ENCODE measurements at places on chromosomes 5 and 9. TPM values are rescaled to one million over a fixed set of nuclear protein-coding genes. Genes with fewer than 3 reads are reported as not detected.

GRCh38 chr5:109191153-109191558 is 218.6 kb downstream of the PJA2 start:
- DNase-seq, result no peak

GRCh38 chr9:129254566-129255287 is 76.7 kb upstream of the IER5L start:
- no peak for DNase-seq

DNA sequence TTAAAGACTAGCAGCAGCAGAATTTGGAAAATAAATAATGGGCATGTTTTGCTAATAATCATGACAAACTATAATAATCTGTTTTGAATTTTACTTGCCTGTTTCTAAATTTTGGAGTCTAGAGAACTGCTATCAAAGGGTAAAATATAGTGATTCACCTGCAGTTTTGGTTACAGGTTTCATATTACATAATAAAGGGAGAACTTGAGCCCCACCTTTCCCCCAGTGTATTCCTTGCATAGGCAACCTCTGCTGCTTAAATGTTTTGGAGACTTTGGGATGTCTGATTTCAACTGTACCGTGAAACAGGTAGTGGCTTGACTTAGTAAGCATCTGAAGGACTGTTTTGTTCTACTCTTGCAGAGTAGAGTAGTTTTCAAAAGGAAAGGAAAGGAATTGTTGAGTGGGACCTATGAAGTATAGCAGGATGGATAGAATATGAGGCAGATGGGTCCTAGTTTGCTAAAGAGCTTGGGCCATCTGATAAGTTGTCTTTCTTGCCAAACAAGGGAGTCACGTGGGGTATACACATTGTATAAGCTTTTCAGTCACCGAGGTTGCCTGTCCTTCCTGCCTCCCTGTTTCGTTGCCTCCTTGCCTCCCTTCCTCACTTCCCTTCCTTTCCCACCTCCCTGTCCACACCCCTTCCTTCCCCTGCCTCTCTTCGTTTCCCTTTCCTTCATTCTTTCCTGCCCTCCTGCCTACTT is 19.1 kb downstream of the CREBRF start:
- DNase-seq, result no peak

GRCh38 chr9:35682520-35683315 is 7.0 kb downstream of the TPM2 start:
- DNase-seq, result no peak

- DNase-seq, result no peak
Measured at GRCh38 chr5:34895641-34896419, 19.5 kb downstream of the RAD1 start.

PPP3R2 gene
- not detected for total RNA-seq

EIF4EBP3 gene
- total RNA-seq, result not detected

SPATA31E1 gene
- not detected for total RNA-seq

DNA sequence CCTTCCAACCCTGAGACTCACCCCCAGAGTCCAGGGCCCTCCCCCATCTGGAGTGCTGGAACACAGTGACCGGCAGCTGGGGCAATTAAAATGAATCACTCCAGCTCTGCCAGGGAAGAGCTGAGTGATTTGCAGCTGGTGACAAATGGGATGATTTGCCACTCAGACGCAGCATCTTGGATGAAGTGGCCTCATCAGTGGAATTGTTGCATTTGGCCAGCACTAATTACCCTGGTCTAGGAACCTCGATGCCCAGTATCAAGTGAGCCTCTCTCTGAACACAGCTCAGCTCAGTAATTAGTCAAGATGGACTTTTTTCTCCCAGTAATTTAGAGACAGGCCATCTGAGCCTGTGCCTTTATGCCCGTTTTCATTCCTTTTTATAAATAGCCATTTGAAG is 259.5 kb downstream of the GRIA1 start:
- no peak for DNase-seq

TTC16 gene
- 0.48 TPM for total RNA-seq

BRINP1 gene
- not detected for total RNA-seq

GBA2 gene
- 26.9 TPM for total RNA-seq

- DNase-seq, result no peak
Measured at GRCh38 chr9:2125906-2126305, 110.8 kb downstream of the SMARCA2 start.

- DNase-seq, result no peak
Measured at GRCh38 chr9:87283585-87283984, 214.1 kb upstream of the DAPK1 start.

POLR1E gene
- 13.2 TPM for total RNA-seq

DNA sequence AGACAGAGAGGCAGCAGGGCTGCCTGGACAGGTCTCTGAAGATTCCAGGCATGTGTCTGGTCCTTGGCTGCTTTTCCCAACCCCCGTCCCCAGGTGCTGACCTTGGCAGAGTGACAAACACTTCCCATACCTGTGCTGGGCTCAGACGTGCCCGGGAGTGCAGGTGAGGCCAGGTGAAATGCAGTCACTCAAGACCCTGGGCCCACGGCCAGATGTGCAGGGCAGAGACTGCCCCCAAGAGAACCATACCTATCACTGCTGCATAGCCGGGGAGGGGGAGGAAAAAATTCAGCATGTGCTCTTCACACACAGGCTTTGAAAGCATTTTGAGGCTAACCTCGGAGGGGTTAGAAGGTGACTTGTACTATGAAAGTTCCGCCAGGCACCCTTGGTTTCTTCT is 22.6 kb downstream of the CCNJL start:
- DNase-seq, result no peak

- no peak for DNase-seq
Measured at GRCh38 chr9:33791117-33791516, 4.2 kb upstream of the PRSS3 start.

DNA sequence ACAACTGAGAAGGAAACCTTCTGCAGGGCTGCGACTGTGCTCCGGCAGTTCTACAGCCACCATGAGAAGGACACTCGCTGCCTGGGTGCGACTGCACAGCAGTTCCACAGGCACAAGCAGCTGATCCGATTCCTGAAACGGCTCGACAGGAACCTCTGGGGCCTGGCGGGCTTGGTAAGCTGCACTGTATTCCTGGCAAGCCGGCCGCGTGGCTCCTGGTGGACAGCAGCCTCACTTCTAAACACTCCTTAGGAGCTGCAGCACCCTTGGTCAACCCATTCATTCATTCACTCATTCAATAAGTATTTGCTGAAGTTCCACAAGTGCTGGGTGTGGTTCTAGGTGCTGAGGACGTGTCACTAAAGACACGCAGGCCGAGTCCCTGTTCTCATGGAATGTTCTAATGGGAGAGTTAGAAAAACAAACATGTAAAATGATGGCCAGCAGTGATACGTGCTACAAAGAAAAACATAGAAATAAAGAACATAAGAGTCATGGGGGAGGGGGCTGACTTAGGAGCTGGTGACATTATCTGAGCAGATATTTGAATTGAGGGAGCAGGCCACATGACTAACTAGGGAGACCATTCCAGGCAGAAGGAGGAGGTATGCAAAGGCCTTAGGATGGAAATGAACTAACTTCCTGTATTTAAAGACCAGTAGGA is 6.1 kb downstream of the IL4 start:
- DNase-seq, result no peak

GRCh38 chr5:58450811-58451629 is 8.9 kb downstream of the PLK2 start:
- no peak for DNase-seq

GRCh38 chr9:133327834-133328484 is 8.0 kb downstream of the SURF6 start:
- DNase-seq, result peak; percentile 8

C1QTNF3 gene
- 7.6 TPM for total RNA-seq

DNA sequence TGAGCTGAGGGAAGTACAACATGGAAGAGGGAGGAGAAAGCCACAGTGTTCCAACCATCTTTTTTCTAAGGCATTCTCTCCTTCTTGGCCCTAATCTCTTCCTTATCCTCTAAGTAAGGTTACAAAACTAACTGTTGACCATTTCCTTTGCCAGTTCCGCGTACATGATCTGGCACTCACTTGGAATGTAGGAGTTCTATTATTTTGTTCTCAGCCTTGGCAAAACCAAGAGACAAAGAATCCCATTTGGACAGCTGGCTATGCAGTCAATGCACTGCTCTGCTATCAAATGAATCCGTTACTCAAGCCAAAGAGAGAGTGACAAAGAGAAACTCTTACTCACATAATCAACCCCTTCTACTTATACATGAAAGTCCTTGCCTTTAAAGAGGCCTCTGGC is 410.3 kb downstream of the DTWD2 start:
- no peak for DNase-seq

GRCh38 chr9:88694625-88695024 is 159.6 kb downstream of the NXNL2 start:
- DNase-seq, result no peak

QRFP gene
- not detected for total RNA-seq

DNA sequence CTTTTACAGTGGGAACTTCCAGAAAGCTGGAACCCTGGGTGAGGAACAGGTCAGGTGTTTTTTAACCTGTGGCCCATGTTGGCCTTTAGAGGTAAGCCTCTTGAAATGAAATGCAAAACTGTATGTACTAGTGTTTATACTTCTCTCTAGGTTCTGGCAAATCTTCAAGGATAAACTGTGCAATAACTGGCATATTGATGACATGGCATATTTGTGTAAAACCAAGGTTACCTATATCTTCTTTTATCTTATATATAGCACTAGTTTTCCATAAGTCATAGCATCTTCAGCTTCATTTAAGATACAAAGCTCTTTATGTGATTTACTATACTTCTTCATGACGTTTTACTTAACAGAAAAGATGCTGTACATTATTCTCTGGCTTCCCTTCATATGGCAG is 7.4 kb upstream of the IARS1 start:
- DNase-seq, result no peak

- no peak for DNase-seq
Measured at GRCh38 chr9:124358631-124359030, 56.6 kb downstream of the PSMB7 start.

PCDHB15 gene
- 14.0 TPM for total RNA-seq

FAM153A gene
- total RNA-seq, result not detected

POU5F2 gene
- 3.1 TPM for total RNA-seq

- no peak for DNase-seq
Measured at GRCh38 chr5:147935032-147935431, 28.7 kb upstream of the C5orf46 start.

ZNF618 gene
- total RNA-seq, result 24.2 TPM

NR5A1 gene
- not detected for total RNA-seq

DNA sequence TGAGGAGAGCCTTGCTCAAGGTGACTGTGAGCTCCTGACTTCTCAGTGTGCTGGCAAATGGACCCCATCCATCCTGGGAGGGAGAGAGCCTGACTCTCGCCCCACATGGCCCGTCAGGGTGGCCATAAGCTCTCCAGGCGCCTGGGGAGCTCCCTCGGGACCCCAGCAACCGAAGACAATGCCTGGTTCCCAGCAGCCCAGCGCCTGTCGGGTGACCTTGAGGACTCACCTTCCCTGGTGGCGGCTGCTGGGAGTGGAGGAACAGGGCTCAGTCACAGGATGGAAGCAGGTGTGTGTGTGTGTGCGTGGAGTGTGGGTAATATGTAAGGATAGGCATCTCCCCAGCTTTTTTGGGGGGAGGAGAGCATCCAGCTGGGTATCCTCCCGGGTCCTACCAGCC is 190.3 kb downstream of the MELK start:
- DNase-seq, result no peak

All from uterus (tissue), 4 donors.